Bronchus fibroblast of lung (primary cell): ENCODE measurements at places on chromosomes 1 and 21. TPM values are rescaled to one million over a fixed set of nuclear protein-coding genes. Genes with fewer than 3 reads are reported as not detected.

The FCGR2B gene
- total RNA-seq, result not detected in 2 replicates

The KCNE1 gene
- total RNA-seq, result 0.45 TPM in 1 of 2 replicates, not detected in the other

The OR10J1 gene
- total RNA-seq, result not detected in 2 replicates

The ST6GALNAC3 gene
- 1.5 and 3.6 TPM in 2 replicates for total RNA-seq

The HNRNPCL4 gene
- not detected in 2 replicates for total RNA-seq

The TTC39A gene
- total RNA-seq, result 0.30 TPM in 1 of 2 replicates, not detected in the other

The TMEM82 gene
- total RNA-seq, result not detected in 2 replicates

The SWT1 gene
- 2.1 and 2.5 TPM in 2 replicates for total RNA-seq

The MEGF6 gene
- total RNA-seq, result 1.2 and 1.3 TPM in 2 replicates

The PLEKHA6 gene
- total RNA-seq, result 1.0 TPM in 2 replicates

The SOAT1 gene
- total RNA-seq, result 10.3 and 11.1 TPM in 2 replicates

The ARTN gene
- total RNA-seq, result 0.17 and 0.74 TPM in 2 replicates

The CR2 gene
- total RNA-seq, result not detected in 2 replicates

The LIN28A gene
- total RNA-seq, result not detected in 2 replicates

The EVA1B gene
- 319 and 343 TPM in 2 replicates for total RNA-seq
